Mesenteric fat pad (tissue), 1 donor: ENCODE measurements at places on chromosomes 4 and X. TPM values are rescaled to one million over a fixed set of nuclear protein-coding genes. Genes with fewer than 3 reads are reported as not detected.

Gene FMR1
- total RNA-seq: 30.8 TPM

Gene PPM1K
- total RNA-seq: 10.4 TPM

Gene MSX1
- total RNA-seq: 38.9 TPM

Gene NKX3-2
- total RNA-seq: 1.3 TPM

Gene NEK1
- total RNA-seq: 9.1 TPM

Gene SHISA3
- 0.48 TPM for total RNA-seq

Gene ZNF827
- total RNA-seq: 10.5 TPM

Gene MAP3K15
- total RNA-seq: 0.10 TPM

Gene RTL3
- not detected for total RNA-seq

Gene UCP1
- not detected for total RNA-seq

Gene UGT2B17
- 0.29 TPM for total RNA-seq

Gene SOWAHB
- total RNA-seq: not detected

Gene TBC1D25
- total RNA-seq: 19.9 TPM

Gene SMIM31
- total RNA-seq: not detected

Gene VEGFC
- 27.6 TPM for total RNA-seq

Gene PGAM4
- not detected for total RNA-seq

Gene RAB40A
- not detected for total RNA-seq

Gene USP17L20
- not detected for total RNA-seq

Gene CNGA1
- 1.3 TPM for total RNA-seq

Gene SPANXN2
- total RNA-seq: not detected

Gene GSPT2
- 7.3 TPM for total RNA-seq

Gene PLK4
- total RNA-seq: 0.61 TPM

Gene LRP2BP
- total RNA-seq: 0.64 TPM

Gene S100G
- not detected for total RNA-seq

Gene MAGEA12
- not detected for total RNA-seq

Gene SPANXN3
- not detected for total RNA-seq

Gene COX7B2
- total RNA-seq: not detected

Gene NEUROG2
- not detected for total RNA-seq

Gene FAM53A
- 2.9 TPM for total RNA-seq

Gene OPN1MW2
- not detected for total RNA-seq

Gene ZNF81
- 8.3 TPM for total RNA-seq

Gene ASIC5
- total RNA-seq: not detected

Gene CCSER1
- total RNA-seq: 9.7 TPM

Gene TMPRSS11A
- total RNA-seq: not detected

Gene GBA3
- total RNA-seq: 0.16 TPM

Gene HSFX4
- total RNA-seq: not detected

Gene FGD1
- 5.0 TPM for total RNA-seq

Gene PABPC1L2B
- not detected for total RNA-seq

Gene IBSP
- not detected for total RNA-seq

Gene MCF2
- total RNA-seq: not detected
